ENCODE measurements at places on chromosomes 4 and X. TPM values are rescaled to one million over a fixed set of nuclear protein-coding genes. Genes with fewer than 3 reads are reported as not detected.

The LPAR4 gene
- total RNA-seq: not detected

The STPG2 gene
- total RNA-seq: not detected

The BTC gene
- total RNA-seq: 0.47 TPM

The RTL3 gene
- not detected for total RNA-seq

The RAB9B gene
- total RNA-seq: 0.23 TPM

The MXRA5 gene
- total RNA-seq: 4.4 TPM

The PCDH10 gene
- total RNA-seq: not detected

The HSFX2 gene
- not detected for total RNA-seq

The FAM13A gene
- 4.0 TPM for total RNA-seq

The CT45A5 gene
- not detected for total RNA-seq

The USP26 gene
- total RNA-seq: not detected

The CT55 gene
- not detected for total RNA-seq

The CISD2 gene
- total RNA-seq: 20.4 TPM

The MAP3K15 gene
- 0.39 TPM for total RNA-seq

The MGAT4D gene
- not detected for total RNA-seq

The SAGE1 gene
- total RNA-seq: not detected

The ZCCHC18 gene
- not detected for total RNA-seq

The ERAS gene
- total RNA-seq: not detected

The CXCR3 gene
- not detected for total RNA-seq

The IL3RA gene
- not detected for total RNA-seq

The HHIP gene
- not detected for total RNA-seq

The PRSS12 gene
- total RNA-seq: 18.3 TPM

The COL25A1 gene
- 0.08 TPM for total RNA-seq

The TNIP3 gene
- total RNA-seq: 1.4 TPM

The LINC00632 gene
- total RNA-seq: 0.04 TPM

The SULT1E1 gene
- total RNA-seq: 1.2 TPM
